ENCODE measurements at places on chromosomes 12 and 14. TPM values are rescaled to one million over a fixed set of nuclear protein-coding genes. Genes with fewer than 3 reads are reported as not detected.

DBX2 gene
- not detected for total RNA-seq

CCDC175 gene
- not detected for total RNA-seq

SELPLG gene
- total RNA-seq: 0.42 TPM

TCHP gene
- total RNA-seq: 15.0 TPM

SLC8A3 gene
- total RNA-seq: not detected

SMCO2 gene
- 0.58 TPM for total RNA-seq

GSC gene
- total RNA-seq: not detected

GRCh38 chr14:65824285-65824977 is 411.9 kb downstream of the FUT8 start:
- DNase-seq: no peak

DNA sequence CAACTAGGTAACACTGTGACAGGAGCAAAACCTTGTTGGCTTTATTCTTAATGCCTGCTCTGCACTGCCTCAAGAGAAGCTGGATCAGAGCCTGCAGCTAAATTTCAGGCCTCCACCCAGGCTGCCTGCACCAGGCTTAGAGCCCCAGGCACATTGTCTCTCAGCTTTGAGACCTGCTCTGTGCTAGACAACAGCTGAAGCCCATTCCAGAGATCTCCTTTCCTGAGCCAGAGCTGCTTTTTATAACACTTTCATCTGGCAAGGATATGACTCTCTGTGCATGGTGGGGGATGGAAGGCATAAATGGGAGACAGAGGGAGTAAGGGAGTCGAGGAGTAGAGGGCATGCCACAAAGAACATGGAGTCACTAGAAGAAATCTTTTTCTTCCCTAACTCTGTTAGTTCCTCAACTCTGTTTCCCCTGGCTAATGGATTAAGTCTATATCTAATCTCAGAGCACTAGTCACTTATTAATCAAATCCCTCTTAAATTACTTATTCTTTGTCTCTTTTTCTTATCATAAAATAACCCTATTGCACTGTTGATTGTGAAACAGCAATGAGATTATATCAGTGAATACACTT is 27.1 kb upstream of the LUM start:
- no peak for DNase-seq

GRCh38 chr14:76514213-76514998 is 138.5 kb downstream of the ESRRB start:
- DNase-seq: no peak

GRCh38 chr12:63298386-63298930 is 147.5 kb upstream of the AVPR1A start:
- DNase-seq: no peak

DNA sequence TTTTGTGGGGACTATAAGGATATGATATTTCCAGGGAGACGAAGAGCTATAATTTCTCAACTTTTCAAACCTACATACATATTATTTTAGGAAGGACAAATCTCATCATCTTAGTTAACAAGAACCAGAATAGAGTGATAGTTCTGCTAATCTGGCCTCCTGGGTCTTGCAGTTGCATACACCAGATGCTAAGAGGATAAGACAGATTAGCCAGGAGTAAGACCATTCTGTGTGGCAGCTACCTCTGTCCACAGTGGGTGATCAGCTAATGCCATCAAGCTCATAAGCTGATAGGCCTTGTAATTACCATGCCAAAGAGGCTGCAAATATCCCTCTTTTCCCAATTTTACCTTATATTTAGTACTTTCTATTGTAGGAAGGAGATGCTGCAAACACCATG is 776.8 kb downstream of the NRXN3 start:
- DNase-seq: no peak

- peak; percentile 97 for DNase-seq
Observed at GRCh38 chr14:63543000-63543825, at the start of gene PPP2R5E. PPP2R5E (minus strand) TSS chr14:63543377; CDS start chr14:63539685, 3,692 bp downstream.

- no peak for DNase-seq
Observed at GRCh38 chr12:95593266-95593871, 42.1 kb upstream of the USP44 start.

- no peak for DNase-seq
Observed at GRCh38 chr14:24080142-24080530, 8.8 kb downstream of the CPNE6 start.

GRCh38 chr12:6444704-6445688 is at the start of gene CD27:
CD27 (plus strand) TSS chr12:6444955; CDS start chr12:6445096, 141 bp downstream.
- no peak for DNase-seq

- DNase-seq: peak; percentile 91
Observed at GRCh38 chr12:77122236-77122635, 56.9 kb upstream of the E2F7 start.

DNA sequence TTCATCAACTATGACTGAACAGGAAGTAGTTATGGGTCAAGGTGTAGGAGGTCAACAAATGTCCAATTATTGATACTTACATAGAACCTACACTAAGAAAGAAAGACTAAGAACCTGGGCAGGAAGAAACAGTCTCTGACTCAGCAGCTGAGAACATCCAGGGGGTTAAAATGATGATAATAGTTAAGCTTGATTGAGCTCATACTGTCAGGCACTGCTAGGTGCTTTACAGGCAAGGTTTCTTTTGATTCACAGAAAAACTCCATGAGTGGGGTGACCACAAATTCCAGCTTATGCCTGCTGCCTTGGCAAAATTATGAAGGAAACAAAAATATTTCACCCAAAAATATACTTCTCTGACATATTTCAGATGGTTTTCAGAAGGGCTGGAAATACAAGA is 75.0 kb downstream of the ACADS start:
- no peak for DNase-seq

DNA sequence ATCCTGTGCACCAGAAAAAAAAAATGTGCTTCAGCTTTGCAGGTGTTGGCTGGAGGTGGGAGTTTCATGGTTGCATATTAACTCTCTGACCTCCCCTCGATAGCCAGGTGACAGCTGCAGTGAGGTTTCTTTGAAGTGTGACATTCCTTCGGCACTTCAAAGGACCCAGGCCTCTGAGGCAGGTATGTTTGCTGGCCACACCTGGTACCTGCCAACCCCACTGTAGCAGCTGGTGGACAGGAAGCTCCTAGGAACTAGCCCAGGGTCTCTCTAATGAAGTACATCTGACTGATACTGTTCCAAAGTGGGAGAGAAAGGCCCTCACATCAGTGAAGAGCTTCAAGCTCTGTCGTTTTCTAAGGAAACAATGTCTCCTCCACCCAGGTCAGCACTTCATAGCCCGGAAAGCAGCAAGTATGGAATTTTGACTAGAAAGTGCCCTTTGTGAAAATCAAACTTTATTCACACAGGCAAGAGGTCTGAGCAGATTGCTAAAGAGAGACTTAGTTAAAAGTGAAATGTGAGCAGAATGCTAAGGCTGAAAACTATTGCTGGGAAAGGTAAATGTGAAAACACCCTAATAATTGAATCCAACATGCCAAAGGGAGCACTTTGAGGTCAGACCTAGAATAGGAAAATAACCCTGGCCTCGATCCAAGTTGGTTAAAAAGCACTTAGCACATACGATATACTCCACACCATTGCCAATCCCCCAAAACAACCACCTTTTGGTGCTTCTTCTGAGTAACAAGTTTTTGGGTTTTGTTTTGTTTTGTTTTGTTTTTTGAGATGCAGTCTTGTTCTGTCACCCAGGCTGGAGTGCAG is 71.3 kb downstream of the PHLDA1 start:
- DNase-seq: no peak

- no peak for DNase-seq
Observed at GRCh38 chr12:12546314-12546772, 16.3 kb downstream of the DUSP16 start.
